ENCODE measurements at places on chromosomes 2 and 18.

DNA sequence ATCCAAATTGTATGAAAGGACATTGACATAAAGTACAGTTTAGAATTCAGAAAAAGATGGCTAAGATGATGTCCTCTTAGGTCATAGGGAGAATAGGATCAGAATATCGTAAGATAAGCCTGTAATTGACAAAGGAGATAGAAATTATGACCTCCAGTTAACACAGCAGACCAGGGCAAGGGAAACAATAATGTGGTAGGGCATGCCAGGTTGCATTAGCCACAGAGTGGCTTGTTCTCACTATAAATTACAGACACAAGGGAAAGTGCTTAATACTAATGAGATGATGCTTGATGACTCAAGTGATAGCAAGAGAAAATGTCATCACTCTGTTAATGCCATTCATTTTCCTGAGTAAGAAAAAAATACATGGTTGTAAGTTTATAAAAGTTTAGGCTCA is 48.9 kb upstream of the LRP1B start:
- no peak for DNase-seq

- no peak for DNase-seq
Measured at GRCh38 chr2:151760139-151760650, 25.9 kb upstream of the NEB start.

DNA sequence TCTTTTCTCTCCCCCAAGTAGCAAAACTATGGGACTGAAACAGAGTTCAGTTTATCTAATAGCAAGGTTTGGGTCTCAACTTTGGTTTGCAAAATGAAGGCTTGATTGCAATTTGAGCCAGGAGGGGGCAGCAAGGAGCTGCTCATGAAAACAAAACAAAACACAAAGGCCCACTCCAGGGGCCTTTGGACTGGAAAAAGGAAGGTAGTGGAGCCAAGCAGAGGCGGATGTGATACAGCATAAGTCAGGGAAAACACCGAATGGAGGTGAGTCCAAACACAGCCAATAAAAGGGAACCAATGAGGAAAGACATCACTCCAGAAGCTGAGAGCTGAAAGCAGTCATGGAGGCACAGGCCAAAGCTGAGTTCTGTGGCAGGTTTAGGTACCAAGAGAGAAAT is 799.7 kb upstream of the ACVR2A start:
- DNase-seq = no peak

- DNase-seq = no peak
Measured at GRCh38 chr2:203045867-203046266, 31.2 kb downstream of the NBEAL1 start.

GRCh38 chr2:239402666-239403065 is 1.8 kb upstream of the HDAC4 start:
- DNase-seq = no peak

GRCh38 chr18:64850791-64851190 is 701.9 kb upstream of the LINC00305 start:
- no peak for DNase-seq

- DNase-seq = no peak
Measured at GRCh38 chr18:12296457-12296856, 11.6 kb upstream of the TUBB6 start.

- DNase-seq = no peak
Measured at GRCh38 chr2:63719052-63719451, 122.6 kb upstream of the UGP2 start.

DNA sequence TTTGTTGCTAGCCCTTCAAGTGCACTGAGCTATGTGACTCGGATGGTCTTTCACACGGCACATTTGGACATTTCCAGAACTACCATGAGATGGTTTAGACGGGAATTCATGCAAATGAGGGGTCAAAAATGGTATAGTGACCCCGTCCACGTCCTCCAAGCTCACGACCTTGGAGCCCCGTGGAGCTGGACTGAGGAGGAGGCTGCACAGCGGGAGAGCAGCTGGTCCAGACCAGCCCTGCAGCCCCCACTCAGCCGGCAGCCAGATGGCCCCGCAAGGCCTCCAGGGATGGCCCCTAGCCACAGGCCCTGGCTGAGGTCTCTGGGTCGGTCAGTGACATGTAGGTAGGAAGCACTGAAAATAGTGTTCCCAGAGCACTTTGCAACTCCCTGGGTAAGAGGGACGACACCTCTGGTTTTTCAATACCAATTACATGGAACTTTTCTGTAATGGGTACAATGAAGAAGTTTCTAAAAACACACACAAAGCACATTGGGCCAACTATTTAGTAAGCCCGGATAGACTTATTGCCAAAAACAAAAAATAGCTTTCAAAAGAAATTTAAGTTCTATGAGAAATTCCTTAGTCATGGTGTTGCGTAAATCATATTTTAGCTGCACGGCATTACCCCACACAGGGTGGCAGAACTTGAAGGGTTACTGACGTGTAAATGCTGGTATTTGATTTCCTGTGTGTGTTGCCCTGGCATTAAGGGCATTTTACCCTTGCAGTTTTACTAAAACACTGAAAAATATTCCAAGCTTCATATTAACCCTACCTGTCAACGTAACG is 88.8 kb downstream of the EPAS1 start:
- no peak for DNase-seq

DNA sequence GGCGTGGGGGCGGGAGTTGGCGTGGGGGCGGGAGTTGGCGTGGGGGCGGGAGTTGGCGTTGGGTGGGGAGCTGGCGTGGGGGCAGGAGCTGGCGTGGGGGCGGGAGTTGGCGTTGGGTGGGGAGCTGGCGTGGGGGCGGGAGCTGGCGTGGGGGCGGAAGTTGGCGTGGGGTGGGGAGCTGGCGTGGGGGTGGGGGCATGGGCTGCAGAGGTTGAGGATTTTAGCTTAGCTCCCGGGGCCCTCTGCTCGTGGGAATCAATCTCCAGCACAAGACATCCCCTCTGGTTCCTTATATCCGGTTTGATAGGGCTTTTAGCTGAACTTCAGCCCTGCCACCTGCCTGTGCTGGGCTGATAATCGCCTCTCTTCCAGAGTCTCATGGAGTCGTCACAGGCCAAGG is 177.0 kb downstream of the LDLRAD4 start:
- no peak for DNase-seq

Data from stimulated activated CD4-positive, alpha-beta T cell treated with anti-CD3 and anti-CD28 coated beads, Interleukin-1b, Interleukin-23, amount 100 ng/mL, for 1 hour (primary cell).